ENCODE measurements at places on chromosomes 13 and 19.

DNA sequence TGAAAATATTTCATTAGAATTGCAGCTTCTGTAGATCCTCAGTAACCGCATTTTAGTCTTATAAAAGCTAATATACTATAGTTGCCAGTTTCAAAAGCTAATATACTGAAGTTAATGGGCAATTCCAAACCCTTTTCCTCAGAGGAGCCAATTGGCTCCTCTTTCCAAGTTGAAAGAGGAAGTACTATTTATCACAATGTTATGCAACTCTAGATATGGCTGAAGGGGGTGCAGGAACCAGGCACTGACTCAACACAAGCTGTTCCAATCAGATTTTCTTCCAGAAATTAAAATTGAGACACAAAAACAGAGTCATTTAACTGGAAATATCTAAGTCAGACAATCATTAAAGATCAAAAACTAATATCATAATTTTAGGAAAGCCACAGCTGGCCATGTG is 258.9 kb downstream of the PCDH20 start:
- DNase-seq = no peak

DNA sequence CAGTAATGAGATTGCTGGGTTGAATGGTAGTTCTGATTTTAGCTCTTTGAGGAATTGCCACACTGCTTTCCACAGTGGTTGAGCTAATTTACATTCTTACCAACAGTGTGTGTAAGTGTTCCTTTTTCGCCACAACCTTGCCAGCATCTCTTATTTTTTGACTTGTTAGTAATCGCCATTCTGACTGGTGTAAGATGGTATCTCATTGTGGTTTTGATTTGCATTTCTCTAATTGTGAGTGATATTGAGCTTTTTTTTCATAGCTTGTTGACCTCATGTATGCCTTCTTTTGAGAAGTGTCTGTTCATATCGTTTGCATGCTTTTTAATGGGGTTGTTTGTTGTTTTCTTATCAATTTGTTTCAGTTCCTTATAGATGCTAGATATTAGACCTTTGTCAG is 245.0 kb downstream of the MTUS2 start:
- no peak for DNase-seq

GRCh38 chr13:49240017-49240416 is 7.7 kb upstream of the CDADC1 start:
- no peak for DNase-seq

DNA sequence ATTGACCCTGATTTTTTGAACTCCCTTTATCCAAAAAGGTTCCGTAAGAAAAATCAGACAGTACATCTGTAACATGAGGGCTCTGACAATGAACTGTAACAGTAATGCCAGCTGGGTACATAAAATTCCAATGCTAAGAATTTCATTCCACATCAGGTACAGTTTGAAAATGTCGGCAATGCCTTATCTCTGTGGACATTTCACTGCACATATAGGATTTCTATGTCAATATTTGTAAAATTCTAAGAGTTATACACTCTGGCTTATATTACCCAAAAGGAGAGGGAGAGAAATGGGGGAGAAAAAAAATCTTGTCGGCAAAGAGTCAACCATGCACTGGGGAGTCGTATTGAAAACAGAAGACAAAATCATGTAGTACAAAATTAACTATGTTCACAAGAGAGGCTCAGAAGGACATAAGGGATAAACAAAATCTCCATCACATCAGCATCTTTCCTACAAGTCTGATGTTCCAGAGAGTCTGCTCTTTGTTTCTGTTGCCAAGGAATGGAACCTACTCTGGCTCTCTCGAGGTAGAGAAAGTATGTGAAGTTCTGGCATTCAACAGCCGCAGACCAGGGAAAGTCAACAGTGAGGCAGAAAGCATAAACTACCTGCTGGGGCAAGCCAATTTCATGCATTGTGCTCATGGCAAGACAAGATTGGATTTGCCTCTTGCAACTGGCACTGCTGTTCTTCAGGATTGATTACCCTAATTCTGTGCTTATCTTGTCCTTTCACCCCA is 72.4 kb downstream of the STARD13 start:
- no peak for DNase-seq

- no peak for DNase-seq
Measured at GRCh38 chr19:30545752-30546151, 173.6 kb downstream of the ZNF536 start.

DNA sequence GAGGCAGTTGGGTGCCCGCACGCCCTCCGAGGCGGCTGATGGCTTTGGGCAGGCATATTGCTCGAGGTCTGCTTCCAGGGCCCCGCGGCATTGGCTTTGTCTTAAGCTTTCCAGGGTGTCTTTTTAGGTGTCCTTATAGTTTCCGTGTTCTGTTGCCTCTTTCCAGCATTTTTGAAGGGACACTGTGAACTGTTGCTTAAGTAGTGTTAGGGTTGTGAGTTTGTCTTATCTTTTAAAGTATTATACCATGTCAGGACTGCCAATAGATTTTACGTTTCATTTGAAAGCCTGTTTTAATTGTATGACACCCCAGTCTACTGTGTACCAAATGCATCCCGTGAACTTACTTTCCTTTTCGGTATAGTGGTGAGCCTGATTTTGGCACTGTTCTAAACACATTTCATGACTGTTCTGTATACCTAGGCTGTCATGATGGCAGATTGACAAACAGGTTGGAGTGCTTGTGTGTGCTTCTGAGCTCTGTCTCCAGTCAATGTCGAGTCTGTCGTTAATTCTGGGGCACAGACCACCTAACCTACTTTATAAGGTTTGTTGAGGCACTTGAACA is 656 bp downstream of the PCCA start:
- DNase-seq = no peak

GRCh38 chr13:110560601-110561343 is 750 bp downstream of the RAB20 start:
- peak; percentile 73 for DNase-seq
